AML-193 (cell line): ENCODE measurements at places on chromosomes 12 and 14.

DNA sequence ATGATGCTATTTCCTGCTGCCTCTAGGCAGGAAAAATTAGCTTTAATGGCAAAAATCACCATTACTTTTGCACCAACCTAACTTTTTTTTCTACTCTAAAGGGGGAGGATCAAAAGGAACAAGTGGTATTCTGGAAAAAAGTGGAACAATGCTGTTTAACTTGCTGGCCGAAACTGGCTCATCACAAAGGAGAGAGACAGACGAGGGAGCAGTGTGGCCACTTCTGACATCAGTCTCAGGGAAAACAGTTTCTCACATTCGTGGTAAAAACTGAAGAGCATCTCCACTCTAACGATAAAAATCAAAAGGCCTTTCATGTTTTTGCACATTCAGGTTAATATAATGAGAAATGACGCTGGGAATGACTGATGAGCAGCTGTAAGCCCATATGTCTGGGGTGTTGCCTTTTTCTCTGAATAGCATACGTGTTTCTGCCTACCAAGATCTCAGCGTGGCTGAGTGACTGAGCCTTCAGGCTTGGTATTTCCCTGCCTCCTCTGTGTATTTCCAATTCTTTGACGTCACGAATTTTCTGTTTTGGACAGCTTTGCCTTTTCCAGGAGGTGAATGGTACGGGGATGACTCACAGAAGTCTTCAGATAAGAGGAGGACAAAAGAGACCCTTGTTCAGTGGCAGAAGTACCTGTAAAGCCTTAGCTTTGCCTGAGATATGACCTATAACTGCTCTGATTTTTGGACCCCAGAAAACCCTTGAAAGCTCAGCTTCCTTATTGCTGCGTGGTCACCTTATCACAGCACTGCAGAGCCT lies 358.8 kb downstream of the GLT1D1 start:
- no peak for DNase-seq

DNA sequence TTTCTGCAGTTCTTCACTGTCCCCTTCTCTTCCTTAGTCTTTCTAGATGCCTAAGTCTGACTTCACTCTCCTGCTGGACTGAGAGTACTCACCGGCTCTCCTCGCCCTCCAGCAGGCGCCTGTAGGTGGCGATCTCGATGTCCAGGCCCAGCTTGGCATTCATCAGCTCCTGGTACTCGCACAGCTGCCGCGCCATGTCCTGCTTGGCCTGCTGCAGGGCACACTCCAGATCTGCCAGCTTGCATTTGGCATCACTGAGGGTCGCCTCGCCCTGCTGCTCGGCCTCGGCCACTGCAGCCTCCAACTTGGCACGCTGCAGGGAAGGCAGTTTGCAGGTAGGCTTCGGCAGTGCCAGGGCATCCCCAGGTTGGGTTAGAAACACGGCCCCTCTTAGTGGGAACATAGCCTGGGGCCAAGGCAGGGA lies 5.2 kb downstream of the KRT84 start:
- peak; percentile 30 for DNase-seq

DNA sequence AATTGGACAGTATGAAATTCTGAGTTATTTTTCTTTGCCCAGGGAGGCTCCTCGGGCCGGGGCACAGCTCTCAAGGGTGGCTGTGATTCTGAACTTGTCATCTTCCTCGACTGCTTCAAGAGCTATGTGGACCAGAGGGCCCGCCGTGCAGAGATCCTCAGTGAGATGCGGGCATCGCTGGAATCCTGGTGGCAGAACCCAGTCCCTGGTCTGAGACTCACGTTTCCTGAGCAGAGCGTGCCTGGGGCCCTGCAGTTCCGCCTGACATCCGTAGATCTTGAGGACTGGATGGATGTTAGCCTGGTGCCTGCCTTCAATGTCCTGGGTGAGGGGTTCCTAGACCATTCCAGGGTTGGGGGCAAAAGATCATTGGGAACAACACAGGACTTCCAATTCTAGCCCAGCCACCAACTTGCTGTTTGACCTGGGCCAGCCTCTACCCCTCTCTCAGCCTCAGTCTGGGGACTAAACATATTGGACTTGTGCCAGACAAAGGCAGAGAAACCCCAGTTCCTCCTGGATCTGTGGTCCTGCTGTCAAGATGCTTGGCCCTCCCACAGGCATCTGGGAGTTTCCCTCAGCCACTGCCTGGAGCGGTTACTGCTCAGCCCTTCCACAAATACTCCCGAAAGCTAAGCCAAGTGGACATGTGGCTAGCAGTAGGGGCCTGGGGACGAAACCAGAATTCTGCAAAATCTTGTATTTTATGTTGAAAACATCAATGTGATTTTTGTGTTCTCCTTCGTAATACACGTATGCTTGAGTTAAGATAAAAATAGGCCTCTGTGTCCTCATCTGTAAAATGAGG lies 3.5 kb downstream of the OAS3 start:
- DNase-seq, result no peak

- DNase-seq, result no peak
Measured at GRCh38 chr14:24262821-24263733, at the start of gene TGM1. Gene TGM1 (minus strand): TSS chr14:24263177. CDS start chr14:24262352, 825 bp downstream.

DNA sequence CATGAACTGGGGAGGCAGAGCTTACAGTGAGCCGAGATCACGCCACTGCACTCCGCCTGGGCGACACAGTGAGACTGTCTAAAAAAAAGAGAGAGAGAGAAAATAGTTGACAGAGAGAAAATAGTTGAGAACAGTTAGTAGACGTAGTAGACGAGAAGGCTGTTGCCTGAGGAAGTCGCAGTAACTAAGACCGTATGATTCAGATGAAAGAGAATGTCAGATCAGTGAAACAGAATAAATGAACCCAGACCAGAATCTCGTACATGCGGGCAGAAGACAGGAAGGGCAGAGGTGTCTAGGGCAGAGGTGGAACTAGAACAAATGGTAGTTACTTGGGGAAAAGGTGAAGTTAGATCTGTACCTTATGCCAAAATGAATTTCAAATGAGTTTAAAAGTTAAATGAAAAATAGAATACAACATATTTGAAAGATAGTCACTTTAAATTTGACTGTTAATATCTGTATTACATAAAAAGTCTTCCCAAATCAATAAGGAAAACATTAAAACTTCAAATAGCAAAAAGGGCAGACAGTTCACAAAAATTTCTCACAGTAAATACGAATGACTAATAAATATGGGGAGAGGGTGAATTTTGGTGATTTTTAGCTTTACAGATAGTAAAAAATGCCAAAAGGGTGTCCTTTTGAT lies 17.7 kb downstream of the MDM2 start:
- DNase-seq, result no peak

GRCh38 chr14:86057018-86057667 lies 527.2 kb downstream of the FLRT2 start:
- DNase-seq, result peak; percentile 16

DNA sequence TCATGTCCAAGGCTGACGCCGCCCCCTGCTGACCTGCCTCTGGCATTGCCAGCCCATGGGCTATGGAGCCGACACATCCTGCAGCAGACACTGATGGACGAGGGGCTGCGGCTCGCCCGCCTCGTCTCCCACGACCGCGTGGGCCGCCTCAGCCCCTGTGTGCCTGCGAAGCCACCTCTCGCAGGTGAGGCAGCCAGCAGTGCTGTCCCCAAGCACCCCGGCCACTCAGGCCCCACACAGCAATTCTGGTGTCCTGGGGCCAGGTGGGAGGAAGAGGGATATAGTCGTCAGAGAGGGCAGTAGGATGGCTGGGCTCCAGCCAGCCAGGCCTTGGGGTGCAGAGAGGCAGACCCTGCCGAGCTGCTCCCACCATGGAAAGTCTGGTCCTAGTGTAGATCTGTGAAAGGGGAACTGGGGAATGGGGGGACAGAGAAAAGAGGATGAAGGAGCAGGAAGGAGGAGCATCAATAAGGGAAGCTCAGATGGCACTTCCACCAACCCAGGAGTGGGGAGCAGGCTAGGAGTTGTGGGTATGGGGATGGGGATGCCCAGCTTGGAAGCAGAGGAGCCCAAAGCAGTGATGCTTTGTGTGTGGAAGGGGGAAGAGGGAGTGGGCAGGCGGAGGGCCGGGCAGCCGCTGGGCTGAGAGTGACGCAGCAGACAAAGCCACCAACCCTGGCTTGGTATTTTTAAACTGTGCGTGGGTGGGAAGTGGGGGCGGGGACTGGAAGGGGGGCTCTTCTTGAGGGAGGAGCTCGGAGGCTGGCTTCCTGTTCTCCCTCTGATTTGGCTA lies 4.7 kb downstream of the NAB2 start:
- peak; percentile 41 for DNase-seq

GRCh38 chr14:95183532-95184412 lies 26.4 kb upstream of the DICER1 start:
- no peak for DNase-seq

- no peak for DNase-seq
Measured at GRCh38 chr14:99271221-99271941, 616 bp downstream of the BCL11B start.

- no peak for DNase-seq
Measured at GRCh38 chr12:53223389-53224060, 8.5 kb downstream of the RARG start.

GRCh38 chr12:25320123-25321006 lies 69.6 kb upstream of the KRAS start:
- DNase-seq, result no peak

DNA sequence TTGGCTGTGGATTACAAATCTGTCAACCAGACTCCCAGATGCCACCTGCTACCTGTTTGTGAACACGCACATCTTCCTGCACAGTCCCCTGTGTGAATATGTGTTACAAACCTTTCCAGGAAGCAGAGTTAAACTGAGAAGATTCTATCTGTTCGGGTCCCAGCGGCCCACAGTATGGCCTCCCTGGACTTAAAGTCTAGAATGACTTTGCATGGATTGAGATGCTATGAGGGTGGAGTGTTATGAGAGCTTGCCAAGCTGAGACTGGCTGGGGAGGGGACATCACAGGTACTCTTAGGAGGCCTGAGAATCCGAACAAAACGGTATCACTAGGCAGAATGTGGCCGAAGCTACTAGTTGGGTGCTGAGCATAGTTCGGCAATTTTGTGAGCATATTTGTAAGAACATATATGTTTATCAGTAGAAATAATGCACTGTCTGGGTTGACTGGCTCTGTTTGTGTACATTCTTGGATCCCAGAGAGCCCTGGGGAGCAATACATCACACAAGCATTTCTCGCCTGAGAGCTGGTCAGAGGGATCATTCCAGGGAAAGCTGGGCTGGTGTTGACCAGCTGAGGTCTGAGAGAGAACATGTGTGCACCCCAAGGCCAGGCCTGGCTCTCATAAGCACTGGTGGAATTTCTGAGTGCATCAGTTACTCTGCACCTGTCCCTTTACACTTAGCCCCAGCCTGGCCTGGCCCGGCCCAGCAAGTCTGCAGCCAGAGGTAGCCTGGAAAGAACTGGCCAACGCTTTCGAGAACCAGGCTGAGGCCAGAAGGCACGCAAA lies 29.8 kb upstream of the LTBP2 start:
- DNase-seq, result no peak

DNA sequence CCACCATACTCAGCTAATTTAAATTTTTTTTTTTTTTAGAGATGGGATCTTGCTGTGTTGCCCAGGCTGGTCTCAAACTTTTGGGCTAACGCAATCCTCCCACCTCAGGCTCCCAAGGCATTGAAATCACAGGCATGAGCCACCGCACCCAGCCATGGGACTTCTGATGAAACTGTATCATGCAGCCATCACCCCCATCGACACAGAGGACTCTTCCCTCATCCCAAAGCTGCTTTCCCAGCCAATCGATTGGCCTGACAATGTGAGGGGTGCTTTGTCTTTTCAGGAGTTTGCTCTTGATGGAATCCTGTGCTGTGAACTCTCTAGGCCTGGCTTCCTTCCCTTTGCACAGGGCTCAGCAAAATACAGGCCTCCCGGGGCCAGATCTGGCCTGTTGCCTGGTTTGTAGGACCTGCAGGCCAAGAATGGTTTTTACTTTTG lies 59.6 kb upstream of the NCOR2 start:
- no peak for DNase-seq

- no peak for DNase-seq
Measured at GRCh38 chr12:111807232-111807631, 34.8 kb upstream of the MAPKAPK5 start.

- DNase-seq, result no peak
Measured at GRCh38 chr12:114912811-114913210, 228.8 kb upstream of the TBX3 start.

GRCh38 chr12:113891739-113892520 lies 74.2 kb downstream of the RBM19 start:
- no peak for DNase-seq

DNA sequence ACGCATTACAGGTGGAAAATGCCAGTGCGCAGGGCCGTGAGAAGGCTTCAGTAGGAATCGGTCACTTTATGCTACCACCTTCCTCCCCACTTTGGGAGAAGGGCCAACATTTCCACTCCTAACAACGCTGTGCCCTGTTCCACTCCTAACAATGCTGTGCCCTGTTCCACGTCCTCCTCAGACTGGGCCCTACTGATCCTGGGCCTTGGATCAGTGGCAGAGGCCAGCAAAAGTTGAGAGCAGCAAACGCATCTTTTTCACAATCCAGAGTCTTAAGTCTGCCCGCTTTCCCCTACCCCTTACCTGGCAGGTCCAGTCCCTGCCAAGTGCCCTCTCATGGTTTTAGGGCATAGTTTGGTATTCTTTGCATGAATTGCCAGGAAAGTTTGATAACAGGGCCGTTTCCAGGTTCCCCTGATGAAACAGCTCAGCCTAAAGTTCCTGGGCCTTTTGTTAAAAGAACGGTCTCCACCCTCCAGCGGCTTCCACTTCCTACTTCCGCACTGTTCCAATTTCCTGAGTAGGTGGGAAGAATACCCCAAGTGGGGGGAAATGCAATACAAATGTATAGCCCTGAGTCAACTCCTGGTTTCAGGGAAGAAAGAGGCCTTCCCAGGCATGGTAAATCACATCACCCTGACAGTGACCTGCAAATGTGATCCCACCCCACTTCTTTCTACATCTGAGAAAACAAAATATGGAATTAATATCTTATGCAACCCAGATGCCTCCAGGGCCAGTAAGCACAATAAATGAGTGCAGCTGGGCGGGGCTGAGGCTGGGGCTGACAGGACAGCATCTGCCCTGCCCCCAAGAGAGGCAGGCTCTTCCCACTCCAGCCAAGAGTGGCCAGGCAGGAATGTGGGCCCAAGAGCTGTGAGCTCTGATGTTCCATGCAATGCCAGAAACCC lies 15.0 kb downstream of the KCTD10 start:
- no peak for DNase-seq

DNA sequence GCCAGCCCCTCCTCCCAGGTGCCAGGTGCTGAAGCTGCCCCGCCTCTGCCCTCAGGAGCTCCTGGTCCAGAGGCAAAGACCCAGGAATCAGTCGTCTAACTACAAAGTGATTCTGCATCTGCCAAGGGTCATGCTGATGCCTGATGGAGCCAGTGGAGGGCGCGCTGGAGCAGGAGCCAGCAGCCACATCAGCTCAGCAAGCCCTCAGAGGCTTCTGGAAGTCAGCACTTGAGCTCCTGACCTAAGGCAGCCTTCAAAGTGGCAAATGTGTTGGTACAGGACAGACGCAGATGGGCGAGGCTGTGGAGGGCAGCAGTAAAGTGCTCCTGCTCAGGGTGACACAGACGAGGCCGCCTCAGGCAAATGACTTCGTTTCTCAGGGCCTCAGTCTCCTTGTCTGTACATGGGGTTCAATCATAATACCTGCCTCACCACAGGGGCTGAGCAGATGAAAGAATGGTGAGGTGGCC lies 10.9 kb downstream of the C12orf43 start:
- DNase-seq, result peak; percentile 41

DNA sequence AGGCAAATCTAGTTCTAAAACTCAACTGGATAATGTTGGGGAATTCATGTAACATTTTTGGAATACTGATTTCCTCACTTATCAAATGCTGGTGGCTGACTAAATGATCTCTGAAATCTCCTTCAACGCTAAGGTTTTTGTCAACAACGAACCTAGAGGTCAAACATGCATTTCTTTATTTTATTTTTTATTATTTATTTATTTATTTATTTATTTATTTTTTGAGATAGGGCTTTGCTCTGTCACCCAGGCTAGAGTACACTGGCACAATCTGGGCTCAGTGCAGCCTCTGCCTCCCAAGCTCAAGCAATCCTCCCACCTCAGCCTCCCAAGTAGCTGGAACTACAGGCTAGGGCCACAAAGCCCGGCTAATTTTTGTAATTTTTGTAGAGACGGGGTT lies 64.5 kb downstream of the DUSP16 start:
- DNase-seq, result no peak
